ENCODE measurements at places on chromosomes 5 and 9. TPM values are rescaled to one million over a fixed set of nuclear protein-coding genes. Genes with fewer than 3 reads are reported as not detected.

- no peak for DNase-seq
Measured at GRCh38 chr5:174191076-174191475, 145.6 kb downstream of the NSG2 start.

DNA sequence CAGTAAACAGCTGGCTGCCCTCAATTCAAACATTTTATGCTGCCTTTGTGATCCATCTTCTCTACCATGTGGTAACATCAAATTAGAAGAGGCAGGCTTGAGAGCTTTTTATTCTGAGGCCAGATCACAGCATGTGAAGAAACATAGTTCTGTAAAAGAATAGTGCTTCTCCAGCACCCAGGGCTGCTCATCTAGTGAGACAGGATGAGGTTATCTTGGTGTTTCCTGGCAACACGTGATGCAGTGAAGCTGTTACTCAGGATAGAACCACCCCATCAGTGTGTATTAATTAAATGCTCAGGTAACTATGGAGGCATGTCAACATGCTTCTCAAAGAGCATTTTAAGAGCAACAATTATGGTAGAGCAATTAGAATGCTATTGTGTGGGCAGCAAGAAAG is 400.5 kb upstream of the ACO1 start:
- no peak for DNase-seq

- DNase-seq: no peak
Measured at GRCh38 chr5:122394284-122394930, 82.4 kb downstream of the SNCAIP start.

DNA sequence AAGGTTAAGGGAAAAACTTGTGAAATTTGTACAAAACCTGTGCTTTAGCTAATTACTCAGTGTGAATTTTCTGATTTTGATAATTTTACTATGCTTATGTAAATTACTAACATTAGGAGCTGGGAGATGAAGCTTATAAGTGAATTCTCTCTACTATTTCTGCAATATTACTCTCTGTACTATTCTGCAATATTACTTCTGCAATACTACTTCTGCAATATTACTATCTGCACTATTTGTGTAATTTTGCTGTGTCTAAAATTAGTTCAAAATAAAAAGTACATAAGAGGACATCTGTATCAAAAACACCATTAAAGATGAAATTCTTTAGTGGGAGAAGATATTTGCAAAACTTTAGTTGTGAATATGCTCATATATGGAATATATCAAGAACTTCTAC is 62.9 kb downstream of the C9 start:
- no peak for DNase-seq

DNA sequence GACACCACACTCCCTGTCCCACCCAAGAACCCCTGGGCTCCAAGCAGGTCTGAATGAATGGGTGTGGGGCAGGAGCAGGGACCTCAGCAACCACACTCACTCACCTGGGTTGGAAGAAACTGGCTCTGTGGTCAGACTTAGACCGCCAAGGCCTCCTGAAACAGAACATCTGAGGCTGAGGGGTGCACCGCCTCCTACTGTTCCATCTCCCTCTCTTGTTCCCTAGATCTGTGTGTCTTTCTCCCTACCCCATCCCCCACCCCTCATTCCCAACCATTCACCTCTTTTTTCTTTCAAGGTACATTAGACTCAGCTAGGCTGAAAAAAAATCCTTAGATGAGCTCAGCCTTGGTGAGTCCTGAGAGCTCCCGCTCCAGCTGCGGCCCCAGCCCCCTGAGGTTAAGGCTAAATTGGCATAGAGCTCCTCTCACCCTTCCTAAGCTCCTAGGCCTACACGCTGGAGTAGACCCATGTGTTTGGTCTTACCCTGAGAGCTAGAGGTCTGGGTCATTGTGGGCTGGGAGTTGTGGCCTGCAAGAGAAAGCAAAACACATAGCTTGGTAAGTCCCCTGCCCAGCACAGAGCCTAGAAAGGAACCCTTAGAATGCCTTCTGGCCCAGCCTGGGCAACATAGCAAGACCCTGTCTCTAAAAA is 4.8 kb downstream of the ECSCR start:
- DNase-seq: no peak

- DNase-seq: no peak
Measured at GRCh38 chr9:7387840-7388239, 411.7 kb downstream of the DMAC1 start.

DNA sequence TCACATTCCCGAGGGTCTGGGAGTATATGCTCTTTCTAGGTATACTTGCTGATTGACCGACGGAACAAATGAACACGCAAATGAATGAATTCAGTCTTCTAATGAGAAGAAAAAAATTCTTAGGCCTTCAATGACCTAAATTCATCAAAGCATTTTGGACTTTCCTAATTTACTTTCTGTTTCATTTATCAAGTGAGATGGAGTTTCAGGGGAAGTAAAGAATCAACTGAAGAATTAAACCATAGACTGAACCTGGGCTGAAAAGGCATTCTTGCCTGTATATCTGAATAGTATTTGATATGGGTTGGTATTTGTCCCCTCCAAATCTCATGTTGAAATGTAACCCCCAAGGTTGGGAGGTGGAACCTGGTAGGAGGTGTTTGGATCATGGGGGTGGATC is 64.1 kb downstream of the ZFAND5 start:
- no peak for DNase-seq

DNA sequence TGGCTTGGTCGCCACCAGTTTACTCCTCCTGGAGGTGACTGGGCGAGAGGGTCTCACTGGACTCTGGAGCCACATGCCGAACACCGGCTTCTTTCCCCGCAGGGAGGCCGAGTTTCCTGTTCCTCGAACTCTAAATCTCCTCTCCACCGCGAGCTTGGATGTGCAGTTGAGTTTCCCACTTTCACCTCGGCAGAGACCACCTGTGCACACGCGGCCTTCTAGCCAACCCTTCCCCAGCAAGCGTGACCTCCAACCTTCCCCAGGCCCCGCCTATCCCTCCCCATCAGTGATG is 380.1 kb downstream of the IRX2 start:
- no peak for DNase-seq

Gene TSSK1B
- polyA plus RNA-seq: not detected

Gene FSTL4
- polyA plus RNA-seq: 4.0 TPM

Gene MYOZ3
- polyA plus RNA-seq: 1.3 TPM

Gene HRH2
- polyA plus RNA-seq: 1.9 TPM

Gene DBH
- polyA plus RNA-seq: 0.39 TPM

Gene TIFAB
- not detected for polyA plus RNA-seq

Gene LCN9
- not detected for polyA plus RNA-seq

Measured in kidney (tissue), 22 donors.